Ovary (tissue), 10 donors: ENCODE measurements at places on chromosomes 2 and 18. TPM values are rescaled to one million over a fixed set of nuclear protein-coding genes. Genes with fewer than 3 reads are reported as not detected.
A peak's percentile ranks its signal among the peaks of the same experiment; 100 is the strongest.

TMEM182 gene
- 2.3 TPM for total RNA-seq

BMP10 gene
- not detected for total RNA-seq

IL1A gene
- not detected for total RNA-seq

WBP1 gene
- total RNA-seq: 93.8 TPM

CD28 gene
- 1.0 TPM for total RNA-seq

PIGN gene
- 29.1 TPM for total RNA-seq

GPN1 gene
- total RNA-seq: 22.9 TPM

ABCG8 gene
- not detected for total RNA-seq

FOXD4L1 gene
- 0.15 TPM for total RNA-seq

DNA sequence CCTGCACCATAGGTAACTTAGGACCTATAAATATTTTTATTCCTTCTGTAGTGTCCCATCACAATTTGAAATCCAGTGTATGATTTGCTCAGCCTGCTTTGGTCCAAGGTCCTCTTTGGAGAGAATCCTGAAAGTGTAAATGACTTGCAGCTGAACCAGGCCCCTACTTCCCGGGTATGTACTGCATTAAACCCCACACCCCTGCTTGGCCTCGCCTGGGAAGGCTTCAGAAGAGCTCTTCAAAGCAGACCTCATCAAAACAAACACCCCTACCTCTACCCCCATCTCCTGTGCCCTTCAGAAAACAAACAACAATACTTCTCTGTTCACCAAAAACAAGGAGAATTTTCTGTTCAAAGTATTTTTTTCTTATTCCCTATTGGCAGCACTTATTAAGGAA is 9.5 kb upstream of the SPTBN1 start:
- H3K36me3 ChIP-seq: no peaks in the 10 kb centered on the region
- no peak for DNase-seq
- H3K4me3 ChIP-seq: no peak overlapping the region
- no peak overlapping the region for H3K27ac ChIP-seq

GRCh38 chr18:63112706-63113105 is 206.9 kb downstream of the BCL2 start:
- H3K27ac ChIP-seq: no peak overlapping the region
- no peaks in the 10 kb centered on the region for H3K27me3 ChIP-seq
- H3K4me3 ChIP-seq: no peak overlapping the region
- no peaks in the 10 kb centered on the region for H3K36me3 ChIP-seq
- H3K4me1 ChIP-seq: peaks cover 2% of the 10 kb centered on the region

- no peak for DNase-seq
- H3K4me3 ChIP-seq: no peak overlapping the region
These were observed 70.2 kb downstream of the SPATS2L start for GRCh38 chr2:200376513-200377354.

DNA sequence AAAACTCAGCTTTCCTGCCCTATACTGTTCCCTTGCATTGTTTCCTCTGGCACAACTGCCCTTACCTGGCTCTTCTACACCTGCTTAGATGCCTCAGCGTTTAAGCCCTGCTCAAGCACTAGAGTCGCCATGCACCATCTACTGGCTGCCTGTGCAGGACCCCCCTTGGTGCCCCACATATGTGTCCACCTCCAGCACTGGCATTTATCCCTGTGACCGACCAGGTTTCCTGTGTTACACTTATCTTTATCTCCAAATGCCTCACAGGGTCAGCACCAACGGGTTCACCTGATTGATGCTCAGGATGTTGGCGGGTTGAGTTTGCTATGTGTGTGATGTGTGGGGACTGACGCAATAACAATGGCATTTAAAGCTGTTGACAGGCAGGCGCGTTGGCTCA is 177.5 kb downstream of the TMEM18 start:
- H3K4me3 ChIP-seq: no peak overlapping the region
- no peak for DNase-seq
- H3K36me3 ChIP-seq: no peaks in the 10 kb centered on the region
- H3K4me1 ChIP-seq: no peaks in the 10 kb centered on the region
- H3K27ac ChIP-seq: no peak overlapping the region

DNA sequence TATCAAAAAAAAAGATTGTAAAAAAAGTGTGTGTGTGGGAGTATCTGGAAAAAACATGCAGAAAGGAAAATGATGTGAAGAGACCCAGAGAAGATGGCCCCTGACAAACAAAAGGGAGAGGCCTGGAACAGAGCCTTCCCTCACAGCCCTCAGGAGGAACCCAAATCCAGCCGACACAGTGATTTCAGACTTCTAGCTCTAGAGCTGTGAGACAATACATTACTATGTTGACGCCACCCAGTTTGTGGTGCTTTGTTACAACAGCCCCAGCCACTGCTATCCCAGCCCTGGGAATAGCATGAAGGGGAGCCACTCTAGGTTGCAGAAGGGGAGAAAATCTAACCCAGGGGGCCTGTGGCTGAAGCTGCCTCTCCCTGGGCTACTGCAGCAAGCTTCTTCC is 59.0 kb upstream of the ZBTB7C start:
- H3K4me3 ChIP-seq: no peak overlapping the region
- no peaks in the 10 kb centered on the region for H3K36me3 ChIP-seq
- H3K27me3 ChIP-seq: no peaks in the 10 kb centered on the region
- DNase-seq: no peak
- H3K27ac ChIP-seq: no peak overlapping the region

DNA sequence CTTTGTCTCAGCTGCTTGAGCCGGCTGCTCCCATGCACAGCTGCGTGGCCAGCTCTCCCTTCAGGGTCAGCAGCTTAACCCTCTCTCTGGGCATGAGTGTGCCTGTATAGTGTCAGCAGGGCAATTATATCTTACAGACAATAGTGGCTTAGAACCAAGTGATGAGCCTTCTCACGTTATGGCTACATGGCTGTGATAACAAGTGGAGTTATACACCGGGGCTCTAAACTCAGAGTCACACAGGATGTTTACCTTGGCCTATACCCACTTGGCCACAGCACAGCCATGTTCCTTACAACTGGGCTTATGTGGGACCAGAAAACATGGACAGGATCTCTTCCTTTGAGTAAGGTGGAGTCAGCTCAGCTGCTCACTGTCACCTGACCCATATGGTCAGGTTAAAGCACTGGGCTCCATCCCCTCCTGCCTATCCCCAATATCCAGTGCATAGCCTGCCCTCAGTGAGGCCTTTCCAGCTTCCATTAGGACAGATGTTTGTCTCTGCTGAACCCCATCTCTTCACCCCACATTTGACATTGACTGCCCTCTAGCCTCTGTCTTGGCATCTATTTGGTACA is 294.2 kb upstream of the NCKAP5 start:
- no peaks in the 10 kb centered on the region for H3K27me3 ChIP-seq
- H3K4me1 ChIP-seq: no peaks in the 10 kb centered on the region
- no peak overlapping the region for H3K27ac ChIP-seq
- H3K36me3 ChIP-seq: no peaks in the 10 kb centered on the region
- H3K4me3 ChIP-seq: no peak overlapping the region

GRCh38 chr2:84778911-84779690 is 101.8 kb downstream of the TRABD2A start:
- H3K4me3 ChIP-seq: no peak overlapping the region
- no peaks in the 10 kb centered on the region for H3K27me3 ChIP-seq
- H3K27ac ChIP-seq: no peak overlapping the region
- no peaks in the 10 kb centered on the region for H3K36me3 ChIP-seq
- H3K4me1 ChIP-seq: no peaks in the 10 kb centered on the region

DNA sequence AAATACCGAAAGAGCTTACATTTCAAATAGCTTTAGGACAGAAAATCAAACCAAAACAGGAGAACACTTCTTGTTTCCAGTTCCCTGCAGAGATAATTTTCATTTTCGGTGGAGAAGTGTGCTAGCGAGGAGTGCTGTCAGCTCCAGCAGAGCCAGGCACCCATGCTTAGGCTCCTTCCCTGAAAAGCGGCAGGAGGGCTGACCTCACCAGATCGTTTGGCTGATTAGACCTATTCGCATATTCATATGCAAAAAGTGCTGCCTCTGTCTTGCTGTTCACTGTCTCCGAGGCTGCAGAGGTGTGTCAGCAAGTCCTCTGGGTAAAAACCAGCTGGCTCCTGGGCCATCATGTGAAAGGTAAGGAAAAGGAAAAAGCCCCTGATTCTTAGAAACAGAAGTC is 225.8 kb upstream of the COPS8 start:
- H3K4me1 ChIP-seq: no peaks in the 10 kb centered on the region
- no peak overlapping the region for H3K27ac ChIP-seq
- no peak for DNase-seq
- no peaks in the 10 kb centered on the region for H3K36me3 ChIP-seq
- H3K27me3 ChIP-seq: no peaks in the 10 kb centered on the region

GRCh38 chr2:89820248-89820647 is 1128.8 kb downstream of the RPIA start:
- no peak overlapping the region for H3K27ac ChIP-seq
- no peaks in the 10 kb centered on the region for H3K4me1 ChIP-seq
- H3K4me3 ChIP-seq: no peak overlapping the region
- H3K36me3 ChIP-seq: no peaks in the 10 kb centered on the region
- H3K27me3 ChIP-seq: no peaks in the 10 kb centered on the region

GRCh38 chr2:123870881-123871276 is 154.2 kb upstream of the CNTNAP5 start:
- no peak overlapping the region for H3K27ac ChIP-seq
- no peaks in the 10 kb centered on the region for H3K4me1 ChIP-seq
- H3K36me3 ChIP-seq: no peaks in the 10 kb centered on the region
- no peaks in the 10 kb centered on the region for H3K27me3 ChIP-seq

- no peaks in the 10 kb centered on the region for H3K36me3 ChIP-seq
- no peak overlapping the region for H3K4me3 ChIP-seq
- no peaks in the 10 kb centered on the region for H3K27me3 ChIP-seq
- H3K27ac ChIP-seq: no peak overlapping the region
- no peak for DNase-seq
- peaks cover 2% of the 10 kb centered on the region for H3K4me1 ChIP-seq
These were observed 106.7 kb downstream of the XRCC5 start for GRCh38 chr2:216215658-216216390.

GRCh38 chr2:208006833-208007232 is 18.5 kb downstream of the PLEKHM3 start:
- H3K4me1 ChIP-seq: no peaks in the 10 kb centered on the region
- no peaks in the 10 kb centered on the region for H3K36me3 ChIP-seq
- no peak for DNase-seq
- no peaks in the 10 kb centered on the region for H3K27me3 ChIP-seq

GRCh38 chr2:88331239-88331638 is 121.3 kb downstream of the FOXI3 start:
- H3K27ac ChIP-seq: no peak overlapping the region
- no peaks in the 10 kb centered on the region for H3K4me1 ChIP-seq
- no peaks in the 10 kb centered on the region for H3K36me3 ChIP-seq
- H3K27me3 ChIP-seq: no peaks in the 10 kb centered on the region
- no peak for DNase-seq
- H3K4me3 ChIP-seq: no peak overlapping the region

- DNase-seq: no peak
- no peak overlapping the region for H3K4me3 ChIP-seq
- H3K27ac ChIP-seq: no peak overlapping the region
- no peaks in the 10 kb centered on the region for H3K36me3 ChIP-seq
- no peaks in the 10 kb centered on the region for H3K27me3 ChIP-seq
- peaks cover 3% of the 10 kb centered on the region for H3K4me1 ChIP-seq
These were observed 59.4 kb downstream of the RNF152 start for GRCh38 chr18:61833387-61833786.

- no peaks in the 10 kb centered on the region for H3K27me3 ChIP-seq
- H3K4me3 ChIP-seq: no peak overlapping the region
- no peak for DNase-seq
These were observed 58.7 kb downstream of the B3GNT2 start for GRCh38 chr2:62254424-62255266.

- H3K36me3 ChIP-seq: no peaks in the 10 kb centered on the region
- no peak overlapping the region for H3K27ac ChIP-seq
- H3K4me3 ChIP-seq: no peak overlapping the region
- no peaks in the 10 kb centered on the region for H3K27me3 ChIP-seq
These were observed 6.8 kb upstream of the EHD3 start for GRCh38 chr2:31227110-31227509.

- H3K27ac ChIP-seq: no peak overlapping the region
- no peaks in the 10 kb centered on the region for H3K36me3 ChIP-seq
These were observed 2.0 kb downstream of the ANKRD44 start for GRCh38 chr2:197308585-197308984.

GRCh38 chr18:2958819-2959298 is 54.1 kb downstream of the LPIN2 start:
- H3K4me3 ChIP-seq: no peak overlapping the region
- DNase-seq: peak; percentile 57
- H3K27me3 ChIP-seq: no peaks in the 10 kb centered on the region

GRCh38 chr2:96959406-96960110 is 26.8 kb downstream of the FAM178B start:
- DNase-seq: no peak
- H3K4me3 ChIP-seq: no peak overlapping the region
- H3K36me3 ChIP-seq: no peaks in the 10 kb centered on the region
- no peak overlapping the region for H3K27ac ChIP-seq
- no peaks in the 10 kb centered on the region for H3K27me3 ChIP-seq

DNA sequence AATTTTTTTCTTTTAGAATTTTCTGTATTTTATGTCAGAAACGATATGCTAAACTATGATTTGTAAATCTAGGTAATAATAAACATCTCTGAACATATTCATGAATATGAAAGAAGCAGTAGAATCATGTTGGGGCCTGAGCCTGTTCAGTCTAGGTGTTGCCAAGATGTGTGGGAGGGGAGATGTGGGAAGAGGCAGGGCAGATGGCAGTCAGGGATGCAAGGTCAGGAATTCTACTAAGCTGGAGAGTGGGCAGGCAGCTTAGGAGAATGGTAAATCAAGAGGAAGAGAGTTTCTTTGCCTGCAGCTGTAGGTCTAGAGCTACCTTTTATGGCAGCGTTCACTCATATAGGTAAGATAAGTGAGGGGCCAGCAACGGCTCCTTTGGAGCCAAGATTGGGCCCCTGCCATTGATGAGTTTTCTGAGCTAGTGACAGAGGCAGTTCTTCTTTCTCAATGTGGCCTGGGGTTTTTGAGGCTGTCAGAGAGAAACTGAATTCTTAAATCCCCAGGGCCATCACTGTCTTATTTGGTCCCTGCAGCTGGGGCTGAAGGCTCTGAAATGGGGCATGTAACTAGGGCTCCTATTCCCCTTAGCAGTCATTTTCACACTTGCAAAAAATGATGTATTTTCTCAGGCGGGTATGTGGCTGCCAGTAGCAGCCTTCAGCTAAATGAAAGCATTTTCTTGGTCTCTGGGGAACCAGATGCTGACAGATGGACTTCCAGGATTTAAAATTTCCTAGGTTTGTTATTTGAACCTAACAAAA is 232.8 kb downstream of the PIK3C3 start:
- no peaks in the 10 kb centered on the region for H3K36me3 ChIP-seq
- no peaks in the 10 kb centered on the region for H3K4me1 ChIP-seq
- H3K27ac ChIP-seq: no peak overlapping the region
- H3K27me3 ChIP-seq: no peaks in the 10 kb centered on the region
- DNase-seq: no peak

GRCh38 chr18:3920832-3921231 is 470.9 kb downstream of the TGIF1 start:
- no peaks in the 10 kb centered on the region for H3K4me1 ChIP-seq
- H3K27ac ChIP-seq: no peak overlapping the region
- DNase-seq: no peak
- no peaks in the 10 kb centered on the region for H3K36me3 ChIP-seq
- H3K27me3 ChIP-seq: no peaks in the 10 kb centered on the region

DNA sequence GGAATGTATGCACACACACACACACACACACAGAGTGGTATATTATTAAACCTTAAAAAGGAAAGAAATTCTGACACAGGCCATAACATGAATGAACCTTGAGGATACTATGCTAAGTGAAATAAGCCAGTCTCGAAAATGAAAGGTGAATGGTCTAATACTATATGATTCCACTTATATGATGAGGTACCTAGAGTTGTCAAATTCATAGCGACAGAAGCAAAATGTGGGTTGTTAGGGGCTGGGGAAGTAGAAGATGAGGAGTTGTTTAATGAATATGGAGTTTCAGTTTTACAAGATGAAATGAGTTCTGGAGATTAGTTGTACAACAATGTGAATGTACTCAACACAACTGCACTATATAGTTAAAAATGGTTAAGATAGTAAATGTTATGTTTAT is 118.1 kb downstream of the ABCA12 start:
- no peaks in the 10 kb centered on the region for H3K4me1 ChIP-seq
- H3K36me3 ChIP-seq: no peaks in the 10 kb centered on the region
- H3K27me3 ChIP-seq: no peaks in the 10 kb centered on the region
- no peak overlapping the region for H3K27ac ChIP-seq
